ENCODE measurements at places on chromosomes 6 and 20.

DNA sequence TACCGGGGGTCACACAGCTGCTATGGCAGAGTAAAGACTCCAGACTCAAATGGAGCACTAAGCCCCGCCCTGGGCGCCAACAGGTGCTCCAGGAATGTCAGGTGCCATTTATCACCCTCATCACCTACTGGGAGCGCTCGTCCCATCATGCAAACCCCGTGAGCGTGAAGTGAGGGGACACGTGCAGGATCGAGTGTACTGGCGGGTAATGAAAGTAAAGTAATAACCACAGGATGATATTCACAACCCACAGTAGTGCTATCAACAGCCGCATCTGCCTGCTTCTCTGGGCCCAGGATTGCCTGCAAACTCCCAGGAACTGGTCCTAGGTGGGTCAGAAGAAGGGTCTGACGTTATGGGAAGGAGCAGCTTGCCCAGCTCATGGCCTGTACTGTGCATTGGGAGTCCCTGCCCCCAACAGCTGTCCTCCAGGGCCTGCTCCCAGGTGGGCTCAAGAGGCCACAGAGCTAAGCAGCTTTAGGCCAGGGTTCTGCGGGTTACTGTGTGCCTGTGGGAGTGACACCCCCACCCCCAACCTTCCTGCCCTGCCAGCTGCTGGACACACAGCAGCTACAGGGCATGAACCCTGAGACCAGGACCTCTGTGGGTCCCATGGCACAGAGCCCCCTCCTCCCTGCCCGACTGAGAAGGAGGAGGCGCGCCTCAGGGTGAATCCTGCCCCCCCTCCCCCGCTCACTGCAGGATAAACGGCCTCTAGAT, 120.5 kb upstream of the SULF2 start:
- no peak for DNase-seq

GRCh38 chr20:60362531-60362930, 404.3 kb downstream of the CDH26 start:
- no peak for DNase-seq

- DNase-seq = no peak
These were observed 42.8 kb downstream of the SOBP start for GRCh38 chr6:107532706-107533105.

DNA sequence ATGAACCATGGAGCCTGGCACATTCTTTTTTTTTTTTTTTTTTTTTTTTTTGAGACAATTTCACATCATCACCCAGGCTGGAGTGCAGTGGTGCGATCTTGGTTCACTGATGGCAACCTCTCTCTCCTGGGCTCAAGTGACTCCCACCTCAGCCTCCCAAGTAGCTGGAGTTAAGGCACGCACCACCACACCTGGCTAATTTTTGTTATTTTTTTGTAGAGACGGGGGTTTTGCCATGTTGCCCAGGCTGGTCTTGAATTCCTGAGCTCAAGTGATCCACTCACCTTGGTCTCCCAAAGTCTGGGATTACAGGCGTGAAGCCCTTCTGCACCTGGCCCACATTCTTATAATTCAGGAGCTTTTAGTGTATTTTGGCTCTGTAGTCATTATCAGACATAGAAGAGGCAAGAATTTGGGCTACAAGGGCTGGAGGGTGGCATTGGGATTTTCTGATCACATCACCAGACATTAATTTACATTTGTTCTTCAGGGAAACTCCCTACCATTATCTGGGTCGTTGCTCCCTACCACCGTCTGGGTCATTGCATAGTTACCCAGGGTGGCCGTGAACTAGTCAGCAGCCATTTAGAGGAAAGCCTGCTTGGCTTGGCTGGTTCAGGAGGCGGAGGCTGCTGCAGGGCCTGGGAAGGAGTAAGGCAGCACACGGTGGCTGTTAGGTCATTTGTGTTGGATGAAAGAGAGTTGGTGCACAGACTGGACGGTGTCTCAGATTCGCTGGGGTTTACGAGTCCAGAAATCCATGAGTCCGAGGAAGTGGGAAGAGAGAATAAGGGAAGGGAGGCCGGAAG, 17.6 kb downstream of the ARID1B start:
- DNase-seq = no peak
